ENCODE measurements at places on chromosomes 2 and 18.

GRCh38 chr2:46118656-46119371, 178.4 kb upstream of the EPAS1 start:
- DNase-seq, result no peak

DNA sequence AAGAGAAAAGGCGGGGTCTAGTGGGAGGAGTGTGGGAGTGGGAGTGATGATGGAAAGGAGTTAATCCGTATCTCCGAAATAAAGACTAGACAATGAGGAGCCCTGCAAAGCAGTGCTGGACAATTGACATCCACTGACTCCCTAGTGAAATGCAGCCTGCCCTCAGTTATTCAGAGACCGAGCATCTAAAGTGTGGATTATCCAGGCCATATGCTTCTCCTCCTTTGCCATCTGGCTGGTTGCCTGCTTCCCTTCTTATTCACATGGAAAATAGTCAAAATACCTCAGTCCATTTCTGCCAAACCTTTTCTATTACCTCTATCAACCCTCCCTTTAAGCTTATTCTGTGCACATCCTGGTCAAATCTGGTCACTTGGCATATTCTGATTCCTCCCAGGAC, 288.8 kb upstream of the SIX3 start:
- no peak for DNase-seq

DNA sequence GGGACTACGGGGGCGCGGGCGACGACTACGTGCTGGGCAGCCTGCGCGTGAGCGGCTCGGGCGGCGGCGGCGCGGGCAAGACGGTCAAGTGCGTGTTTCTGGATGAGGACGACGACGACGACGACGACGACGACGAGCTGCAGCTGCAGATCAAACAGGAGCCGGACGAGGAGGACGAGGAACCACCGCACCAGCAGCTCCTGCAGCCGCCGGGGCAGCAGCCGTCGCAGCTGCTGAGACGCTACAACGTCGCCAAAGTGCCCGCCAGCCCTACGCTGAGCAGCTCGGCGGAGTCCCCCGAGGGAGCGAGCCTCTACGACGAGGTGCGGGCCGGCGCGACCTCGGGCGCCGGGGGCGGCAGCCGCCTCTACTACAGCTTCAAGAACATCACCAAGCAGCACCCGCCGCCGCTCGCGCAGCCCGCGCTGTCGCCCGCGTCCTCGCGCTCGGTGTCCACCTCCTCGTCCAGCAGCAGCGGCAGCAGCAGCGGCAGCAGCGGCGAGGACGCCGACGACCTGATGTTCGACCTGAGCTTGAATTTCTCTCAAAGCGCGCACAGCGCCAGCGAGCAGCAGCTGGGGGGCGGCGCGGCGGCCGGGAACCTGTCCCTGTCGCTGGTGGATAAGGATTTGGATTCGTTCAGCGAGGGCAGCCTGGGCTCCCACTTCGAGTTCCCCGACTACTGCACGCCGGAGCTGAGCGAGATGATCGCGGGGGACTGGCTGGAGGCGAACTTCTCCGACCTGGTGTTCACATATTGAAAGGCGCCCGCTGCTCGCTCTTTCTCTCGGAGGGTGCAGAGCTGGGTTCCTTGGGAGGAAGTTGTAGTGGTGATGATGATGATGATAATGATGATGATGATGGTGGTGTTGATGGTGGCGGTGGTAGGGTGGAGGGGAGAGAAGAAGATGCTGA, 1.4 kb downstream of the SOX11 start:
- DNase-seq, result no peak

DNA sequence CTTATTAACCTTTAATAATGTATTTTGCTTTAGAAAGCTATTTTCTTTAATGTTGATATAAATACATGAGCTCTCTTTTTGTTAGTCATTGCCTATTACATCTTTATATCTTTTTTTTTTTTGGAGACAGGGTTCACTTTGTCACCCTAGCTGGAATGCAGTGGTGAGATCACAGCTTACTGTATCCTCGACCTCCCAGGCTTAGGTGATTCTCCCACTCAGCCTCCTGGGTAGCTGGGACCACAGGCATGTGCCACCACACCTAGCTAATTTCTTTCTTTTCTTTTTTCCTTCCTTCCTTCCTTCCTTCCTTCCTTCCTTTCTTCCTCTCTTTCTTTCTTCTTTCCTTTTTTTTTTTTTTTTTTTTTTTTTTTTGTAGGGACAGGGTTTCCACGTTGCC, 15.4 kb downstream of the NAB1 start:
- DNase-seq, result no peak

DNA sequence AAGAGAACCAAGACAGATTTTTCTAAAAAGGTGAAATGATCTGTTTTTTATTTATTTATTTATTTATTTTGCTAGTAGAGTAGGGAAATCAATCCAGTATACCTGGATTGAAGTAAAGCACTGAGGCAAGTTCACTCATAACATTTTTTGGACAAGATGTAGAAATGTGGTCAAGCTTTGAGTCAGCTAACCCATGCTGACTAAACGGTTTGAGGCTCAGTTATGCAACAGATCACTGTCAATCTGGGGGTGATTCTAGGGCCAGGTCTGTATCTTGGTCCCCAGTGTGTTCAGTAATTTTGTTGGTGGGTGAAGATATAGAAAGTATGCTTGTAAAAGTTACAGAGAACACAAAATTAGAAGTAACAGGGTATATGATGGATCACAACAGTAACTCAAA, 60.2 kb downstream of the RMDN2 start:
- no peak for DNase-seq

- DNase-seq, result no peak
Observed at GRCh38 chr2:13919981-13920382, 712.5 kb upstream of the LRATD1 start.

DNA sequence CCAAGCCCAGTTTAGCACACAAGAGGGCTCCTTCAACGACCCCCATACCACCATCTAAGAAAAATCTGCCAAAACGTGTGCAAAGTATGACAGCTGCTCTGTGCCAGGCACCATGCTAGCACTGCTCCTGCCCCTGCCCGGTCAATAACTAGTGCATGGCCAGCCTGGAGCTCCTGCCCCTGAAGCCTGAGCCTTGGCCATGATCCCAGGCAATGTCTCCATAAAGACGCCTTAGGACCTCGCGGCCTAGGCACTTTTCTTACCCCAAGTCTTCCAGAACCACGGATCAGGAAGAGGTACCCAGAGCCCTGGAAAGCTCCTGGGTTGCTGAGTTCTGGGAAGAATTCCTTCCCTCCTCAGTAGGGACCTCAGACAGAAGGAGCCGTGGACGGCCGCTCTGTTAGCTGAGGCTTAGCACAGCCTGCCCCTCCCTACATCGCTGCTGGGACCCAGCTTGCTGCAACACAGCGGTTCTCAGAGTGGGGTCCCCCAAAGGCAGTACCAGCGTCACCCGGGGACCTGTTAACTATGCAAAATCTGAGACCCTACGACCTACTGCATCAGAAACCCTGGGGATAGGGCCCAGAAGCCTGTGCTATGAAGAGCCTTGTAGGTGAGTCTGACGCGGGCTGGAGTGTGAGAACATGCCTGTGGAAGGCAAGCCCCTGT, 117.8 kb upstream of the TWIST2 start:
- DNase-seq, result no peak

DNA sequence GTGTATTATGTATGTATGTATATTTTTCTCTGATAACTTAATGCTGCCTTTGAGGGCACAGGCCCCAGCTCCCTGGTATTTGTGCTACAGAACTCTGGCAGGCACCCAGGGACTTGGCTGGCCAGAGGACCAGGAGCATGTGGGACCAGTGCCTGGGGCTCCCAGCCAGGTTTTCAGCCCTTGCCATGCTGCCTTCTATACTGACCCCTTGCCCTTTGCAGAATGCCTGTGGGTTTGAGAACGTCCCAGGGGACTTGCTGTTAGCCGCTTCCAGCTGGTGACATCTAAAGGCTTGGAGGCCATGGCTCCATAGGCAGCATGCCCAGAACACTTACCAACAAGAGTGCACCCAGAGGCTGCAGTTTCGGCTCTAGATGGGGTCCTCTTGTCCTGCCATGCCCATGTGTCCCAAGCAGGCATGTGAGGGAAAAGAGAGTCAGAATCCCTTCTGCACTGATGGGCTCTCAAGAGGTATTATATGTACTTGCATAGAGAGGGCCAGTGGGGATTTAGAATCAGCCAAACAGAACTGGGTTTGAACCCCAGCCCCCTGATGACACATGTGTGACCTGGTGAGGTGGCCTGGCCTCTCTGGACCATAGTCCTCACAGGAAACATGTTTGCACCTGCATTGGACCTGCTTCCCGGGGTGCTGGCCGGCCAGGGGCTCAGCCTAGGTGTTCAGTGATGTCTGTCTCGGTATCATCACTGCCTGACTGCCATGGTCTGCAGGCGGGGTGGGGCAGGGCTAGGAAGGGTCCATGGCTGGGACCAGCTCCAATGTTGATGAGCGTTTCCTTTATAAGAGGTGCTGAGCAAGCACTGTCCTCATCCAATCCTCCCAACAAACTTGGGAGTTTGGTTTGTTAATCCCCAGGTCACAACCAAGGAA, 119.2 kb upstream of the FHL2 start:
- DNase-seq, result no peak

DNA sequence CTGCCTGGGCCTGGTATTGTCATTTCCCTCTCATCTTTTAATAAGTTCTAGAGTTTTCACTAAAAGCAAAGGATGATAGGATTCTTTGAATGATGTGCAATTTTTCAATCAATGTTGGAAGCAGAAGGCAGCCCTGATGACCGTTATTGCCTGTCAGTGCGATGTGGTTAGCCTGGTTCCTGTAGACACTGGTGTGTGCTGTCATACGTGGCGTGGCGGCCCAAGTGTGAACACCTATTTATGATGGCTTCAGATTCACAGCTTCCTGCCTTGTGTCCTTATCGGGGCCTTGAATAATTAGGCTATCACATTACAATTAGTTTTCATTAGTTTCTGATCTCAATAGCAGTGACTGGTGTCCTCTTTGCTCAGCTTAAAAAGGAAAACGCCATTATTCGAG, 218.5 kb downstream of the TPGS2 start:
- no peak for DNase-seq

DNA sequence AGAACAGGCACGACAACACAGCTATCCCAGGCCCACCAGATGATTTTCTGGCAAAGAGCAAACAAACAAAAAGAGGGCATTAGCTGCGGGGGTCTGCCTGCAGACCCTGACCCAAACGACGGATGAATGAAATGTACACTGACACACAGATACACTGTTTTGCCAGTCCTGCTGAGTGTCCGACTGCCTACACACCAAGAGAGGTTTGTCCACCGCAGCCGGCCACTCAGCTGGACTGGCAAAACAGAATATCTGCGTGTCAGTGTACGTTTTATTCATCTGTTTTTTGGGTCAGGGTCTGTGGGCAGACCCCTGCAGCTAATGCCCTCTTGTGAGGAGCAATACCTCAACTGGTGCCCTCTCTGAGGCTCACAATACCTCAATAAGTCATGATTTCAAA, 10.7 kb upstream of the SH3RF3 start:
- DNase-seq, result no peak

DNA sequence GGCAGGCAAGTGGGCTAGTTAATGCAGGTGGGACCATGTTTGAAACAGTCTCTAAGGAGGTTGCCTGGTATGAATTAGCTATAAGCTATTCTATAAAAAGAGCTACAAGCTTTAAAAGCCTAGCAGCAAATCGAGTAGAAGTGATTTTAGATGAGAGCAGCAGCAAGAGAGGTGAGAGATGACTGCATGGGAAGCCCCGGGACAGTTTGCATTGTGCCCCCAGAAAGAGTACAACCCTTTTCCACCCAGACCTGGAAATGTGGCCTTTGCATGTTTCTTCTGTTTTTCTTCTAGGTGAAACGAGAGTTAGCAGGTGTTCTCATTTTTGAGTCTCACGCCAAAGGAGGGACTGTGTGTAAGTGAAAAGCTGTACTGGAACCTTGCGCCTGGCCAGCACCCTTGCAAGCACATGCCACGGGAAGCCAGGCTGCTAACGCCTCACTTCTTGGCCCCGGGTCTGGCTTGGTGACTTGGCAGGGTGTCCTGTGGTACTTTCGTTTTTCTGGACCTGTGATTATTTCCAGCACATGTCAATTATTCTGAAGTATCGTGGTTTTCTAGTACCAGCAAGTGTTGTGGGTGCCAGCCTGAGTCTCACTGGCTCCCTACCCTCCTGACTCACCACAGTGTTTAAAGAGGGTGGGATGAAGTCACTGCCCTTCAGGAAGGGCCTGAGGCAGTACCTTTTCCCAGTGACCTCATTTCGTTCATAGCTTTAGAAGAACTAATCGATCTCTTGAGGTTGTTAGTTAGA, 90.3 kb upstream of the MAP3K20 start:
- DNase-seq, result no peak

DNA sequence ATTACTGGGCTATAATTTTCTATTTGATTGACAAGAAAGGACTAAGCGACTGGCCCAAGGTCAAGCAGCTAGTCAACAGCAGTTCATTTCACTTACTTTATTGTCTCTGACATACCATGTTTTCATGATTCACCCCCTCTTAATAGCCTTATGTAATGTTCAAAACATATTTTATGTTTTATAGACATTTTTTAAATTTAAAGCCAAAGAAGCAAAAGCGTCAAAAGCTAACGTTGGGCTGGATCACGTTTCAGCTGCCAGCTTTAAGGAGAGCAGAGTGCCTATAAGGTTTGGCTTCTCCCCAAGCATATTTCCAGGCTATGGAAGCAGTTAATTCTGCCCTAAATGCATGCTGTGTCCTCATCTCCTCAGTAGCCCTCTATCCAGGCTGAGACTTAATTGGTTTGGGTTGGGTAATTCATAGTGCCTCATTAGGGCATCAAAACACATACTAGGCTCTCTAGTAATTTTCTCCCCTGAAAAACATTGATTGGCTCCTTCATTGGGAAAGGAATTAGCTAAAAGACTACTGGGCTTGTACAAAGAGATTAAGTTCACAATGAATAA, 94.8 kb upstream of the CREB1 start:
- DNase-seq, result no peak

GRCh38 chr2:30055548-30055947, 91.3 kb upstream of the YPEL5 start:
- no peak for DNase-seq

- no peak for DNase-seq
Observed at GRCh38 chr2:148430101-148430500, 214.4 kb upstream of the EPC2 start.

GRCh38 chr18:56109757-56110156, 521.8 kb upstream of the TCF4 start:
- no peak for DNase-seq

- DNase-seq, result no peak
Observed at GRCh38 chr2:85915606-85916303, 27.0 kb upstream of the ST3GAL5 start.

DNA sequence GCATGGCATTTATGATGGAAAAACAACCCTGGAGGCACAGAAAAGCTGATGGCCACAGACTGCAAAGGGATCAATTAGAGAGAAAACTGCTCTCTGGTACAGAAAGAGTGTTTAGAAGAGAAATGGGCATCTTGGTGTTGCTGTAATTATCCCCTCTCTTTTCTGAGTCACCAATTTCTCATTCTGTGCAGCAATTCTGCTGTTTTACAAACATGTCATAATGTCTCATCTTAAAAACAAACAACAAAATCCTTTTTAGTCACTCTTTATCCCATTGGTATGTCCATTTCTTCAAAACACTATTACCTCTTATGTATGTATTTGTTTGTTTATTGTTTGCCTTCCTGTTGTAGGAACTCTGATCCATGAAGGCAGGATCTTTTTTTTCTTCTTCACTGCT, 73.9 kb upstream of the HK2 start:
- DNase-seq, result no peak

- DNase-seq, result no peak
Observed at GRCh38 chr2:12733846-12734245, 17.1 kb downstream of the TRIB2 start.

- no peak for DNase-seq
Observed at GRCh38 chr2:105765415-105766299, 20.9 kb downstream of the NCK2 start.

Measured in activated CD8-positive, alpha-beta memory T cell treated with anti-CD3 and anti-CD28 coated beads for 4 hours (primary cell).